GM12865 (cell line): ENCODE measurements at places on chromosomes 12 and 14.

DNA sequence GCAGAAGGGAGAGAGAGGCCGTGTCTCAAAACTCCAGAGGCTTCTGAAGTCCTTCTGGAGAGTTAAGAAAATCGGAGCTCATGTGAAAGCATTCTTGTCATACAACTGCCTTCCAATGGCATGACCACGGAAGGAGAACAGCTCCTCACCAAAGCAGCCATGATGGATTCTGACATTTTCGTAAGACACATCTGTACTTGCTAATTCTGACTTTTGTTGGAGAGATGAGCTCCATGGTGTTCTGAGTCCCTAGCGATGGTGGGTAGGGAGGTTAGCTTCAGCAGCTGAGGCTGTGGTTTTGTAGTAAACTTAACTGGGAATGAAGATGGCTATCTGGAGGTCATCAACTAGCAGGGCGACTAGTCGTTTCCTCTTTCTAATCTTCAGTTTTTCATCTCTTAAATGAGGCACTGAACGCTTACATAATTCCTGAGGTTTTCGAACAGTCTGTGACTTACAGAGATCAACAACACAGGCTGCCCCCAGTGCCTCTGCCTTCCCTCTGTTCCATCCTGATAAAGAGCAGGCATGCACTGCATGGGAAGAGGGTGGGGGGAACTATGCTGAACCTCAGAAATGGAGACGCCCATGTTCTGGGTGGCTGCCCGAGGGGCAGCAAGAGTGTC, 28.6 kb upstream of the DICER1 start:
- no peak for DNase-seq

- DNase-seq: no peak
Measured at GRCh38 chr12:9977916-9978315, 6.7 kb downstream of the CLEC12A start.

DNA sequence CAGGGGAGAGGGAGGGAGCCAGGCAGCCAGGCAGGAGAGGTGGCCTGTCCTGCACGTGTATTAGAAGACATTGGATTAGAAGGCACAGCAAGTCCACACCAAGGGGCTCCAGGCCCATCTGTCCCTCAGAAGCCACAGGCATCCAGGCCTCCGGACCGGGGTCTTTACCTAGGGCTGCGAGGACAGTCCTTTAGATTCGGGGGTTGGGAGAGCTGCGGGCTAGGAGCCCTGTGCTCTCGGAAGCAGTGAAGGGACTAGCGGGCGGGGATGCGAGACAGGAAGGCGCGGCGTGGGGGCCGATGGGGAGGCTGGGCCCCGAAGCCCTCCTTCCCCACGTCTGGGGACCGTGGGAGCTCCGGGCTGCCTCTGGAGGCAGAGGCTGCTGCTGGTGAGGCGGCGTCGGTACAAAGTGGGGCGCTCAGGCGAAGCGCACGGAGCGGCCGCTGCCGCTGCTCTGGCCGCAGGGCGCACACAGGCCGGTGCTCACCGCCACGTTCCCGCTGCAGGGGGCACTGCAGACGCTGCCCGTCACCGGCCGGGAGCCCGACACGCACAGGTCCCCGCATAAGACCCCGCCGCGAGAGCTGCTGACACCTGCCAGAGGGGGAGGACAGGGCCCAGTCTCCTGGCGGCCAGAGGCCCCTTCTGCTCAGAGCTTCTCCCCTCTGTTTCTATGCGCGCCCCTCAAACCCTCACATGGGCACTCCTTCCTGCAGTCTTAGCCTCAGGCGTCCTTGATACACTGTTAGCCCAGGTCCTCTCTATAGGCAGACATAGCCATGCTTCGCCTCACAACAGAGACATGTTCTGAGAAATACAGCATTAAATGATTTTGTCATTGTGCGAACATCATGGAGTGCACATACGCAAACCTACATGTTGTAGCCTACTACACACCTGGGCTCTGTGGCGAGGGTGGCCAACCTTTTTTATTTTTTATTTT, 17.3 kb downstream of the KRT7 start:
- no peak for DNase-seq

DNA sequence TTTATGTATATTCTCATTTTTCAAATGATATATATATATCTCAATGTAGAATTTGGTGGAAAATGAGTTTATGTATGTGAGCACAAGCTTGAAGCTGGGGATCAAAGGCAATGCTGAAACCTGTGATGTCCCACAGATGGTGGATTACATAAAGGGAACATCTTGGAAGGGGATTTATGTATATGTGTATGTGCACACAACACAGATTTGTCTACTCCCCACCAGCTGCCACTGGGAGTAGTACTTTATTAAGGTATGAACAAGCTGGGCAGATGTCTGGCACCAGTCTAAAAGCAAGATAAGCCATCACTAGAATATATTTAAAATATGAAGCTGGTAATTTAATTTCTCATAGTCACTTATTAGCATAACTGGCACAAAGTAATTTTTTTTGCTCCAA, 895.6 kb downstream of the SLC6A15 start:
- no peak for DNase-seq

- DNase-seq: no peak
Measured at GRCh38 chr12:77785211-77785610, 45.5 kb upstream of the NAV3 start.

- peak; percentile 94 for DNase-seq
Measured at GRCh38 chr14:24299255-24300191, at the start of the genes DHRS1 and NOP9. Gene DHRS1 (minus strand): TSS chr14:24299780. CDS start chr14:24299106, 674 bp downstream. Gene NOP9 (plus strand): TSS chr14:24299850. CDS start chr14:24299955, 105 bp downstream.
